ENCODE measurements at places on chromosomes 13 and 19.
A peak's percentile ranks its signal among the peaks of the same experiment; 100 is the strongest.

- DNase-seq, result no peak
Observed at GRCh38 chr13:29706923-29707322, 111.4 kb upstream of the SLC7A1 start.

- no peak for DNase-seq
Observed at GRCh38 chr13:44458313-44458975, 84.8 kb downstream of the SERP2 start.

DNA sequence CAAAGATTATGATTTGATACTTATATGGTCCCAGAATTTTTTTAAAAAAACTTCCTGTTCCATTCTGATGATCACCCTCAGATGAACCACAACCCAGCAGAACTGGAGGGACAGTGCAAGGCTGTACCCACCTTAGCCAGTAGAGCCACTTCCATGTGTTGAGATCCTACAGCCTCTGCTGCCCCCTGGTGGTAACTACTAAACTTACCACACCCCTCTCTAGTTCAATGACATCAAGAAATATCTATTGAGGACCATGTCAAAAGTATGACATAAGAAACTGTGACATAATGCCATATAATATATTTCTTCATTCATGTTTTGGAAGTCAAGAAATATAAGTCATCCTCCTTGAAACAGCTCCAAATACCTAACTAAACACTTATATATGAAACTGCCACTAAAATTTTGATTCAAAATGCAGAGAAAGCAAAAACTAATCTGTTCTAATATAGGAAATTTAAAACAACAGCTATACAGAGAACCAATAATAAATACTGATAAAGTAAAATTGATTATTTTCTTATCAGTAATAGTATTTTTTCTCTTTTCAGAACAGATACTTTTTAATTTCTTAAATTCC lies 412.6 kb downstream of the KCTD12 start:
- DNase-seq, result peak; percentile 62

- no peak for DNase-seq
Observed at GRCh38 chr13:85990397-85990796, 191.2 kb upstream of the SLITRK6 start.

GRCh38 chr19:30173593-30174356 lies 198.4 kb upstream of the ZNF536 start:
- no peak for DNase-seq

- no peak for DNase-seq
Observed at GRCh38 chr13:101291206-101291605, 125.1 kb downstream of the NALCN start.

GRCh38 chr19:10353793-10354391 lies 14.5 kb upstream of the ICAM3 start:
- DNase-seq, result peak; percentile 51

GRCh38 chr13:97498419-97498818 lies 64.5 kb downstream of the RAP2A start:
- DNase-seq, result no peak

Data from AG08396 (cell line).